Tongue (tissue), 3 donors: ENCODE measurements at places on chromosomes 7 and 10. TPM values are rescaled to one million over a fixed set of nuclear protein-coding genes. Genes with fewer than 3 reads are reported as not detected.

The PRSS37 gene
- not detected for total RNA-seq

The TAS2R41 gene
- 0.31 TPM for total RNA-seq

The SDHAF3 gene
- total RNA-seq: 7.2 TPM

The GARIN1A gene
- total RNA-seq: 0.10 TPM

The ANXA8L1 gene
- total RNA-seq: 23.3 TPM

The AZGP1 gene
- 51.0 TPM for total RNA-seq

The UBE2H gene
- total RNA-seq: 101 TPM

The ATRNL1 gene
- total RNA-seq: 11.7 TPM

The HHEX gene
- 4.6 TPM for total RNA-seq

The COL17A1 gene
- total RNA-seq: 130 TPM

The STX1A gene
- 9.7 TPM for total RNA-seq

The ELAPOR2 gene
- total RNA-seq: 13.8 TPM

The TUBAL3 gene
- 0.31 TPM for total RNA-seq

The LEP gene
- not detected for total RNA-seq

The HKDC1 gene
- 0.51 TPM for total RNA-seq

The CYREN gene
- total RNA-seq: 35.4 TPM

The TPST1 gene
- total RNA-seq: 34.0 TPM

The TMEM184A gene
- 22.1 TPM for total RNA-seq

The KIAA1217 gene
- total RNA-seq: 36.0 TPM

The ARMS2 gene
- not detected for total RNA-seq

The PON1 gene
- not detected for total RNA-seq

The ANKRD61 gene
- total RNA-seq: not detected

The SLC26A5 gene
- total RNA-seq: 0.21 TPM

The DOCK1 gene
- total RNA-seq: 78.8 TPM

The SFMBT2 gene
- 6.7 TPM for total RNA-seq

The ATP6V0A4 gene
- total RNA-seq: 0.82 TPM

The ATOH7 gene
- total RNA-seq: 0.82 TPM

The ZNF316 gene
- total RNA-seq: 30.1 TPM

The CPA2 gene
- total RNA-seq: not detected

The PTPRN2 gene
- 3.1 TPM for total RNA-seq

The ACTR3C gene
- total RNA-seq: 12.1 TPM

The LDB3 gene
- 314 TPM for total RNA-seq

The MYH16 gene
- not detected for total RNA-seq

The ERVW-1 gene
- total RNA-seq: not detected

The IDI2 gene
- not detected for total RNA-seq

The CRYGN gene
- total RNA-seq: not detected

The ZNF804B gene
- total RNA-seq: not detected
